ENCODE measurements at places on chromosomes 5 and 9.
A peak's percentile ranks its signal among the peaks of the same experiment; 100 is the strongest.

GRCh38 chr5:7759257-7759871, 91.6 kb downstream of the CFAP90 start:
- H3K27me3 ChIP-seq = no peaks in the 10 kb centered on the region
- DNase-seq = peak; percentile 28
- H3K27ac ChIP-seq = no peak overlapping the region
- H3K4me1 ChIP-seq = no peaks in the 10 kb centered on the region
- no peaks in the 10 kb centered on the region for H3K36me3 ChIP-seq
- no peak overlapping the region for H3K4me3 ChIP-seq

- DNase-seq = no peak
- H3K27ac ChIP-seq = no peak overlapping the region
- H3K36me3 ChIP-seq = no peaks in the 10 kb centered on the region
- H3K4me3 ChIP-seq = no peak overlapping the region
- H3K4me1 ChIP-seq = no peaks in the 10 kb centered on the region
Measured at GRCh38 chr9:114494776-114495569, 10.3 kb downstream of the WHRN start.

GRCh38 chr5:71907001-71907588, 188.0 kb downstream of the CARTPT start:
- H3K36me3 ChIP-seq = no peaks in the 10 kb centered on the region
- H3K4me1 ChIP-seq = no peaks in the 10 kb centered on the region
- H3K4me3 ChIP-seq = no peak overlapping the region
- H3K27ac ChIP-seq = no peak overlapping the region
- no peak for DNase-seq

- H3K27ac ChIP-seq = no peak overlapping the region
- H3K36me3 ChIP-seq = no peaks in the 10 kb centered on the region
- H3K4me1 ChIP-seq = no peaks in the 10 kb centered on the region
- no peak for DNase-seq
- no peak overlapping the region for H3K4me3 ChIP-seq
- H3K27me3 ChIP-seq = no peaks in the 10 kb centered on the region
Measured at GRCh38 chr9:82196622-82197441, 208.3 kb downstream of the SPATA31D1 start.

GRCh38 chr9:98995971-98996504, 52.3 kb downstream of the COL15A1 start:
- no peaks in the 10 kb centered on the region for H3K36me3 ChIP-seq
- H3K4me3 ChIP-seq = no peak overlapping the region
- H3K27ac ChIP-seq = no peak overlapping the region

DNA sequence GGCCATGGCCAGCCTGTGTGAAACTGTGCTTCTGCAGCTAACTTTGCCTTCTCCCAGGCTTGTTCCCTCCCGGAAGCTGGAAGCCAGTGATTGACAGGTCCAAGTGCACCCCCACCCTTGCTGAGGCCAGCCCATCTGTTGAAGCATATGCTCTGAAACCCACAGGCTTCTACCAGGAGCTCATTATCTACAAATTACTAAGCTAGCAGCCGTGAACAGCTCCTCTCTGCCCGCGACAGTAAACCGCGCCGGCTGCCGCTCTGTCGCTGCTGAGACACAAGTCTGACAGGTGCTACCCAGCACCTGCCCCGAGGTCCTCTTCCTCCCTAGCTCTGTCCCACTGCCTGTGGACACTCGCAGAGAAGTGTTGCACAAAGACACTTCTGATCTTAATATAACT, 490.9 kb downstream of the GADD45G start:
- H3K4me3 ChIP-seq = no peak overlapping the region
- H3K27me3 ChIP-seq = no peaks in the 10 kb centered on the region
- no peak for DNase-seq
- no peak overlapping the region for H3K27ac ChIP-seq

DNA sequence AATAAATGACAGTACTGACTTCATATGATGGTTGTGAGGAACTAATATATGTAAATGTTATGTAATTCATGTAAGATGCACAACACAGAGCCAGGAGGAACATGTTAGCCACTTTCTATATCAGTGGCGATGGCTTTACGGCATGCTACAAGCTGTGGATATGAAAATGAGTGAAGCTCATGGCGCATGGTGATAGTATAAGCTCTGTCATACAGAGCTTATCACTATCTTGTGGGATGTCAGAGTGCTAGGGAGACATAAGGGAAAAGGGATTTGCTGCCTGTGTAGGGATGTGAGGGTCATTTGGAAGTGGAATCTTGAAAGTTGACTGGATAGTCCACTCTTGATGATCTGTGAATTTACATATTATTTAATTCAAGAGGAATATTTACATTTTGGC, 13.6 kb downstream of the CPEB4 start:
- H3K36me3 ChIP-seq = no peaks in the 10 kb centered on the region
- no peak overlapping the region for H3K4me3 ChIP-seq
- H3K27ac ChIP-seq = no peak overlapping the region
- DNase-seq = no peak
- H3K27me3 ChIP-seq = no peaks in the 10 kb centered on the region

GRCh38 chr5:156951359-156951758, 11.7 kb downstream of the TIMD4 start:
- H3K4me3 ChIP-seq = no peak overlapping the region
- H3K4me1 ChIP-seq = no peaks in the 10 kb centered on the region
- H3K36me3 ChIP-seq = no peaks in the 10 kb centered on the region
- DNase-seq = no peak
- H3K27me3 ChIP-seq = no peaks in the 10 kb centered on the region

- no peak overlapping the region for H3K4me3 ChIP-seq
- DNase-seq = no peak
- H3K27me3 ChIP-seq = no peaks in the 10 kb centered on the region
- no peak overlapping the region for H3K27ac ChIP-seq
- H3K4me1 ChIP-seq = peaks cover 43% of the 10 kb centered on the region
- no peaks in the 10 kb centered on the region for H3K36me3 ChIP-seq
Measured at GRCh38 chr5:54721951-54722654, 204.5 kb downstream of the SNX18 start.

- H3K4me3 ChIP-seq = no peak overlapping the region
- H3K27me3 ChIP-seq = no peaks in the 10 kb centered on the region
- H3K27ac ChIP-seq = no peak overlapping the region
- H3K4me1 ChIP-seq = no peaks in the 10 kb centered on the region
Measured at GRCh38 chr5:97408331-97408730, 225.3 kb upstream of the RIOK2 start.

- H3K36me3 ChIP-seq = no peaks in the 10 kb centered on the region
- H3K27me3 ChIP-seq = peaks cover 54% of the 10 kb centered on the region
- DNase-seq = no peak
Measured at GRCh38 chr5:135546912-135547311, 11.1 kb upstream of the NEUROG1 start.

GRCh38 chr9:108094676-108094993, 605.1 kb upstream of the KLF4 start:
- no peaks in the 10 kb centered on the region for H3K27me3 ChIP-seq
- H3K27ac ChIP-seq = peak overlapping the region; percentile 42
- no peaks in the 10 kb centered on the region for H3K36me3 ChIP-seq
- peak overlapping the region; percentile 8 for H3K4me3 ChIP-seq
- H3K4me1 ChIP-seq = peaks cover 18% of the 10 kb centered on the region

DNA sequence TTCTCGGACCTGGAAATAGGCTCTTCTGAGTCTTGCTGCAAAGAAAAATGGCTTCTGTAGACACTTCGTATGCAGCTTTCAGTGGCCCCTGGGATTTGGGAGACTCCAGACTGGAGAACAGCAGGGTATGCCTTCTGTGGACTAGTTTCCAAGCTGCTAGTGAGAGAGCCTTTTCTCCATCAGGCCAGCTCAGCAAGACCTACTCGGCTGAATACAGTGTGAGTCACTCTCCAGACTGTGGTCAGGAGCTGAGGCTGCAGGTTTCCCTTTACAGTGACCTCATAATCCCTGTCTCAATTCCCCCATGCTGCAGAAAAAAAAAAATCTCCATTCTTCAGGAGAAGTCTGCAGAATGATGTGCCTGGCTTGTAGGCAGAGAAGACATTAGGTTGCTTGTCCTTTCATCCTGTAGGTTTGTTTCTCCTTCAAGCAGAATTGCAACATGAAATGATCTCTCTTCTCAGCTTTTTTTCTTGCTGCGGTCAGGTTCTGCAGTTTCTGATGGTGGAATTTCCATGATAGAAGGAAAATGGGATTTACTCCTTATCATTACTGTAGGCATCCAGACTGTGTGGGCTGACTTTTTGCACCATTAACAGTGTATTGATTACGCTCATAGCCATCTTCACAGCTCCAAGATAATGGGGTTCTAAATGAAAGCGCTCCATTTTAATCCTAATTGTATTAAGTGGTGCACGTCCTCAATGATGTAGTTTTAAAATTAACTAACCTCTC, 78.3 kb upstream of the TNFSF8 start:
- DNase-seq = peak; percentile 96
- no peaks in the 10 kb centered on the region for H3K27me3 ChIP-seq
- H3K4me3 ChIP-seq = no peak overlapping the region
- H3K4me1 ChIP-seq = peaks cover 23% of the 10 kb centered on the region

GRCh38 chr5:59817536-59817935, 76.0 kb downstream of the PDE4D start:
- no peaks in the 10 kb centered on the region for H3K36me3 ChIP-seq
- no peak overlapping the region for H3K4me3 ChIP-seq
- no peak overlapping the region for H3K27ac ChIP-seq
- no peaks in the 10 kb centered on the region for H3K4me1 ChIP-seq
- peaks cover 59% of the 10 kb centered on the region for H3K27me3 ChIP-seq
- no peak for DNase-seq

- no peaks in the 10 kb centered on the region for H3K36me3 ChIP-seq
- no peak overlapping the region for H3K4me3 ChIP-seq
- DNase-seq = no peak
- H3K27ac ChIP-seq = no peak overlapping the region
Measured at GRCh38 chr9:115461280-115461679, 343.3 kb upstream of the TNC start.

DNA sequence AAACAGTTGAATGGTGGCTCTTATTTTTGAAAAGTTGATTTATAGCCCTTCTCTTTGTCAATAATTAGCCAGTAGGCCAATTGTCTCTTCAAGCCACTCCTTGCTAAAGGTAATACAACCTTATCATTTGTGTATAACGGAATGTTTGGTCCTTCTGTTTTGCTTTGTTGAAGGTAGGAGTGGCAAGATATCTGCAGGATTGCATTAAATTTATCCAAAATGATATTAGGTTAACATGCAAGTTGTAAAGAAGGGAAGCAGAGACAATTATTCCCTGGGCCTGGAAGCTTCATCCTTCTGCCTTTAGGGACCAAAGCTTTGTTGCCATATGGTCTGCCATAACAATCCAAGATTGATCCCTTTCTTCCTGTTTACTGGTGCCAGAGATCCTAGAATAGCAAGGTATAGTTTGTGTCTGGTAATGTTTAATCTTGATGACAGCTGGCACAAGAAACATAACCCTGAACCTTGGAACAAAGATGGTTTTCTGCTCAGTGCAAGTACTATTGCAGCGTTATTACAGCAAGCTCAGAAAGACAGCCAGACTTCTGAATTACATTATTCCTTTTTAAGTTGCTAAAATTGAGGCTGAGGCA, 15.5 kb upstream of the FSD1L start:
- no peak for DNase-seq
- no peak overlapping the region for H3K4me3 ChIP-seq
- H3K4me1 ChIP-seq = no peaks in the 10 kb centered on the region
- no peak overlapping the region for H3K27ac ChIP-seq

GRCh38 chr9:101711330-101711941, 27.0 kb downstream of the GRIN3A start:
- H3K4me3 ChIP-seq = no peak overlapping the region
- H3K27me3 ChIP-seq = no peaks in the 10 kb centered on the region
- no peak overlapping the region for H3K27ac ChIP-seq
- peak; percentile 22 for DNase-seq
- H3K4me1 ChIP-seq = no peaks in the 10 kb centered on the region
- no peaks in the 10 kb centered on the region for H3K36me3 ChIP-seq

GRCh38 chr9:90801241-90801972, at the start of gene SYK:
Gene SYK, plus strand, starts transcription at chr9:90801819. Its CDS starts 42,080 bp downstream, at chr9:90843899.
- no peak for DNase-seq
- H3K27me3 ChIP-seq = peaks cover 38% of the 10 kb centered on the region
- H3K4me3 ChIP-seq = no peak within 1 kb of the TSS
- H3K4me1 ChIP-seq = no peaks in the 10 kb centered on the region
- no peaks in the 10 kb centered on the region for H3K36me3 ChIP-seq

DNA sequence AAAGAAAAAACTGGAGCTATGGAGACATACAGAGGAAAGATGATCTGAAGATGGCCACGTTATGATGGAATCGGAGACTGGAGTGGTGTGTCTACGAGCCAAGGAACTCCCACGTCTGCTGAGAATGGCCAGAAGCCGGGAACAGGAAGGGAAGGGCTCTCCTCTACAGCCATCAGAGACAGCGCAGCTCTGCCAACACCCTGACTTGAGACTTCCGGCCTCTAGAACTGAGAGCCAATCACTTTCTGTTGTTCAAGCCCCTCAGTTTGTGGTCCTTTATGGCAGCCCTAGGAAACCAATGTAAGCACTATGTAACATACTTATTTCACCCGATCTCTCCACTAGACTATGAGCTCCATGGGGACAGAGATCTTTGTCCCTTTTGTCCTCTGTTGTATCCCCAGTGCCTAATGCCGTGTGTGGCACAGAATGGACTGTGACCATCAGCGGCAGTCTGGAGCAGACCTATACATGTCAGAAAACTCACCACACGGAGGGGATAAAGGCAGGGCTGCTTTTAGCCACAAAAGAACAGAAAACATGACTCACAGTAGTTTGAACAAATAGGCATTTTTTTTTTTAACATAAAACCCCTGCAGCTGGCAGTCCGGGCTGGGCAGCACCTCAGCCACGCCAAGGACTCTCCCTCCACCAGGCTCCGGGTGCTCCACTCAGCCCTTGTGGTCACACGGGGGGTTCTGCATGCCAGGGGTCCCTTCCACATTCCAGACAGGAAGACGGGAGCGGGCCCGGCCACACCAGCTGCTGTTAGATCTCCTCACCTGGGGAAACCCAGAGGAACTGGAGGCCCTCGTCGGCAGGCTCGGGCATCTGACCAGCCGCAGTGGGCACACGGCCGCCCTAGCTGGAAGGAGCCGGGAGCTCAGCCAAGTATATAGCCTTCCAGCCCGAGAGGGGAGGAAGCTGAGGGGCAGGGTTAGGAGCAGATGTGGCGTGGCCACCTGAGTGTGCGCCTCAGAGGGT, 16.1 kb upstream of the MXD3 start:
- H3K27me3 ChIP-seq = no peaks in the 10 kb centered on the region
- DNase-seq = peak; percentile 81
- H3K4me3 ChIP-seq = peak overlapping the region; percentile 32
- peaks cover 21% of the 10 kb centered on the region for H3K4me1 ChIP-seq
- H3K27ac ChIP-seq = peak overlapping the region; percentile 90

- no peaks in the 10 kb centered on the region for H3K27me3 ChIP-seq
- H3K36me3 ChIP-seq = no peaks in the 10 kb centered on the region
- H3K4me3 ChIP-seq = no peak overlapping the region
- DNase-seq = peak; percentile 86
Measured at GRCh38 chr9:124784509-124784908, 7.6 kb downstream of the OLFML2A start.

- H3K4me3 ChIP-seq = no peak overlapping the region
- H3K27me3 ChIP-seq = no peaks in the 10 kb centered on the region
- DNase-seq = peak; percentile 63
- no peak overlapping the region for H3K27ac ChIP-seq
Measured at GRCh38 chr9:113488490-113488889, 25.0 kb downstream of the RGS3 start.

GRCh38 chr9:73180403-73180802, 28.7 kb downstream of the ANXA1 start:
- peaks cover 34% of the 10 kb centered on the region for H3K4me1 ChIP-seq
- DNase-seq = peak; percentile 83
- no peaks in the 10 kb centered on the region for H3K27me3 ChIP-seq
- no peak overlapping the region for H3K27ac ChIP-seq
- H3K36me3 ChIP-seq = no peaks in the 10 kb centered on the region
